ENCODE measurements at places on chromosomes 1 and 21.
A peak's percentile ranks its signal among the peaks of the same experiment; 100 is the strongest.

DNA sequence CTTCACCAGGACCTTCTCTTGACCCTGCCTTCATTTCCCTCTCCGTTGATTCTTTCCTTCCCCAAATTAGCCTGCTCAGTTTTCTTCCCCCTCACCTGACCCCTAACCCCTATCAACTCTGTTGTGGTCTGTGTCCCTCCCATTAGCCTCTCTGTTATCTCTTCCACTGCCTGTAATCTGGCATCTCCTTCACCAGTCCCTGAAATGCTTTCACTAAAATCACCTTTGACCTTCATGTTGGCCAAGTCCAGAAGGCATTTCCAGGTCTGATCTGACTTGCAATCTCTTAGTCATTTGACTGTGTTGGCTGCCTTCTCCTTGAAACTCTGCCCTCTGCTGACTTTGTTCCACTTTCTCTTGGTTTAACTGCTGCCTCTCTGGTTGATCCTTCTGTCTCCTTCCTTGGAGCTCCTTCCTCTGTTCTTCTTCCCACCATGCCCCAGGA lies 28.2 kb downstream of the ATP8B2 start:
- peak; percentile 77 for DNase-seq

- DNase-seq = peak; percentile 93
These were observed at the start of the genes C1orf122 and YRDC for GRCh38 chr1:37807555-37808368. Gene C1orf122, plus strand, starts transcription at chr1:37807790. Its CDS starts 615 bp downstream, at chr1:37808405. Gene YRDC, minus strand, starts transcription at chr1:37808208. Its CDS starts 28 bp downstream, at chr1:37808180.

- no peak for DNase-seq
These were observed 2.7 kb downstream of the KIAA0319L start for GRCh38 chr1:35554266-35555211.

GRCh38 chr1:31607360-31607759 lies 10.1 kb upstream of the HCRTR1 start:
- no peak for DNase-seq

DNA sequence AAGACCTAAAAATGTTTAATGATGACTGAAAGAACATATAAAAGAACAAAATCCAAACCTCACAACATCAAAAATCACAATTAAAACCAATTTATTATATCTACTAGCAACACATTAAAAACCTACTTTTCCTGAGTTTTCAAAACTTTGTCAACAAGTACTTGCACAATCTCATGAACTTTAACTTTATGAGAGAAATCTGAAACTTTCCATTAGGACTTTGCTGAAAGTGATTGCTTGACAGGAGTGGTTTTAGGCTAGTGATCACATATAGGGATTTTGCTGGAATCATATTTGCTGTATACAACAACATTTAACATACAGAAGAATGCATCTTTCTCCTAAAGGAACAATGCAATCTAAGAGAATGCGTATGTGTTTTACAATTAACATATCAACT lies 13.2 kb downstream of the HNRNPR start:
- DNase-seq = no peak

GRCh38 chr1:212402666-212403321 lies 11.9 kb downstream of the PACC1 start:
- no peak for DNase-seq

- no peak for DNase-seq
These were observed 1120.8 kb downstream of the PLA2G4A start for GRCh38 chr1:187949567-187949966.

DNA sequence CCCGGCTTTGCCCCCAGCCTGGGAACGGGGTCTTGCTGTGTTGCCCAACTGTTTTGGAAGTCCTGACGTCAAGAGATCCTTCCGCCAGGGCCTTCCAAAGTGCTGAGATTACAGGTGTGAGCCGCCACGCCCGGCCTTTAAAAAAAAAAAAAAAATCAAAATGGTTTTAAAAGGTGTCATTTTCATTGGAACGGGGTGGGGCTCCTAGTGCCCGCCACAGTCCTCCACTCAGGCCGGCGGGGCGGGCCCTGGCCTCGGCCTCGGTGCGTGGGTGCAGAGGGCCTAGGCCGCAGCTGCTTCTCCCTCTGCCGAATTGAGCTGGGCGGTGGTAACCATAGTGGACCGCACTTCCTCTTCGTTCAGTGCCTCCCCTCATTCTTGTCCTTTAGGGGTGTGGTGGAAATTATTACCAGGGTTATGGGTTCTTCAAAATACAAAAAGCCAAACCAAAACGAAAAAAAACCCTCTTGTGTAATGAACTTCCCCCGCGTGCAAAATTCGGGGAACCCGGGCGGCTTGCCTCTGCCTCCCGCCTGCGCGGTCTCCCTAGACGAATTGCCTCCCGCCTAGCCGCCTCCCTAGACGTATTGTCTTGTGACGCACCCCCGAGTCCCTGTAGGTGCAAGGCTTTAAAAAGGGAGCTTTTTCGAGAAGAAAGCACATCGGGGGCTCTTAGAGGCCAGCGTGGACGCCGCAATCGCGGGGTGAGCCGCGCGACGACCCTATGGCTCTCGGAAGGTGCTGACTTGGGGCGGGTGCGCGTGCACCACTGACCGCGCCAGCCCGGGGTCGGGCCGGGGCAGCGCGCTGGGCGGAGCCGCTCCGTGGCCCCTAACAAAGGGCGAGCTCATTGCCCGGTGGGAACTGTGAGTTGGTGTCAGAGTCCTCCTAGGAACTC lies 10.5 kb upstream of the SPEN start:
- DNase-seq = peak; percentile 64

GRCh38 chr1:76500116-76500515 lies 367.2 kb upstream of the ST6GALNAC5 start:
- DNase-seq = no peak

DNA sequence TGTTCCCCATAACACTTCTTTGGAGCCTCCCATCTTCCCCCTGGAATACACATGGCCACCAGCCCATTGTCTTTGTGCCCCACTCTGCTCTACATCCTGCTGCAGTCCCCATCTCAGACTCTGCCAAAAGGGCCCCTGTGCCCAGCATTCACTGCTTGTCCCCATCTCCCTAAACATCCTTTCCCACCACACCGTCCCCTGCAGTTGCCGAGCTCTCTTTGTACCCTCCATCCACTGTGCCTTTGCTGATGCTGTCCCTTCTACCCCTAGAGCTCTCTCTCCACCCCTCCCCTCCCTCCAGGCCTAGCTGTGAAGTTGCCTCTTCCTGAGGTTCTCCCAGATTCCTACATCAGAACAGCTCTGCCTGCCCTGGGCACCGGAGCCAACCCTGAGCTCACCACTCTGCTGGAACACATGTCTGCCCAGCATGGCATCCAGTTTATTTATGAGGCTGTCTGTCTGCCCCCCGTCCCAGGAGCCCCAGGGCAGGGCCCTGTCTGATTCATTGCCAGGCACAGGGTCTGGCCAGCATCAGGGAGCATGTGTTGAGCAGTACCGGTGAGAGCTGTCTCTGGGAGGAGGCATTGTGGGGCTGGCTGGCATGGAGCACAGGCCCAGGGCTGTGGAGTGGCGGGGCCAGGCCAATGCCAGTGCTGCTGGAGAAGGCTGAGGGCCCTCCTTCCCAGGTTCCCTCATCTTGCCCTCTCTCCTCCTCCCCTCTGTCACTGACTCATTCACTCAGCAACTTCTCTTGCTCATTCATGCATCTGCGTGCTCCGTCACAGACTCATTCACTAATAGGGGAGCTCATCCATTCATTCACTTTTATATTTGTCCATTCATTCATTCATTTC lies 28.8 kb downstream of the EDN2 start:
- no peak for DNase-seq

- DNase-seq = no peak
These were observed 33.4 kb downstream of the SUCO start for GRCh38 chr1:172566196-172566997.

- DNase-seq = no peak
These were observed 377.9 kb downstream of the LTN1 start for GRCh38 chr21:28614791-28615190.

DNA sequence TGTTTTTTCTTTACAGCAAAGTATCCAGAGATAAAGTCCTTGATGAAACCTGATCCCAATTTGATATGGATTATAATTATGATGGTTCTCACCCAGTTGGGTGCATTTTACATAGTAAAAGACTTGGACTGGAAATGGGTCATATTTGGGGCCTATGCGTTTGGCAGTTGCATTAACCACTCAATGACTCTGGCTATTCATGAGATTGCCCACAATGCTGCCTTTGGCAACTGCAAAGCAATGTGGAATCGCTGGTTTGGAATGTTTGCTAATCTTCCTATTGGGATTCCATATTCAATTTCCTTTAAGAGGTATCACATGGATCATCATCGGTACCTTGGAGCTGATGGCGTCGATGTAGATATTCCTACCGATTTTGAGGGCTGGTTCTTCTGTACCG lies 6.5 kb downstream of the DEGS1 start:
- no peak for DNase-seq

DNA sequence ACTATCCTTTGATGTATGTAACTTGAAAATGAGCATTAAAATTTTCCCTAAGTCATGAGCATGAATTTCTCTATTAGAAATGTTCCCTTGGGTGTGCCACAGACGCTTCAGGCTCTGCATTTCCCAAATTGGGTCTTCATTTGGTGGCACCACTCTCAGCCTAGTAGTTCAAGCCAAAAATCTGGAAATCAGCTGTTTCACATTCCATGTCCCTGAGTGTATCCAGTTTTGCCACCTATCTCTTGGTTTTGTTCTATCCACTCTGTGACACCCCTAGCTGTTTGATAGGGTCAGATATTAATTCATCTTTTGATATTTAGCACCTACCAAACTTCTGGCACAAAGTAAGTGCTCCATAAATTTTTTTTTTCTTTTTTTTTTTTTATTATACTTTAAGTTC lies 89.5 kb upstream of the DPH5 start:
- DNase-seq = no peak

- no peak for DNase-seq
These were observed 200.6 kb downstream of the SETD4 start for GRCh38 chr21:35859677-35860076.

DNA sequence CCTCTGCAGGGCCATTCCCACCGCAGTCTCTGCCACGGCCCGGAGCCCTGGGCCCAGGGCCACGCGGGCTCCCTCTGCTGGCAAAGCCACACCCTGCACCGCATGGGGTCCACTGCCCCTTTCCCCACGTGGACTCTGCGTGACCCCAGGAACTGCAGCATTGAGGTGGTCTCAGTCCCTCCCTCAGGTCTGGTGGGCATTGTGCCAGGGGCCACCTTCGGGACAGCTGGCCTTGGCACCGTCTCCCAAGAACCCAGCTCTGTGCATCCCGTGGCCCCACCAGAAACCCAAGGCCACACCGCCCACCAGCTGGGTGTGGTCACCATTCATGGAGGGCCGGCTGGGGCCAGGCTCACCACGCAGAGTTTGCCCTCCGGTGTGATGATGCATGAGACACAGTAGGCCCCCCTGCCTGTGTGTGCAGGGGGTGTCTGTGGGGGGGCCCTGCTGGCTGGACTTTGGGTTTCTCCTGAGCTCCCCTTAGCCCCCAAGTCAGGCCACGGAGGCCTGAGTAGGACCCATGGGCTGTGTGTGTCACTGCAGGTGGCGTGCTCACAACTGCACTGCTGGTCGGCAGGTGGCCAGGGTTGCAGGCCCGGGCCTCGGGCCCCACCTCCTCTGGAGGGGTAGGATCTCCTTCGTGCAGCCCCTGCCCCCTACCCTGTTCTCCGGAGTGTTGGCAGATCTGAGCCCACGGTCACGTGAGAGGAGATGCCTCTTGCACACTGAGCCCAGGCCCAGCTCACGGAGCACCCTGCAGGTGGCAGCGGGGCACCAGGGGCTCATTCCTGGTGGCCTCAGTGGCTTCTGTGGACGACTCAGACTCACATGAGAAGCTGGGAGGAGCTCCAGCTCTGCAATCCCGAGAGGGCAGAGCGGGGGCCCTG lies 5.8 kb downstream of the VWA1 start:
- peak; percentile 45 for DNase-seq

GRCh38 chr1:160671603-160672517 lies 25.0 kb upstream of the SLAMF1 start:
- DNase-seq = no peak

DNA sequence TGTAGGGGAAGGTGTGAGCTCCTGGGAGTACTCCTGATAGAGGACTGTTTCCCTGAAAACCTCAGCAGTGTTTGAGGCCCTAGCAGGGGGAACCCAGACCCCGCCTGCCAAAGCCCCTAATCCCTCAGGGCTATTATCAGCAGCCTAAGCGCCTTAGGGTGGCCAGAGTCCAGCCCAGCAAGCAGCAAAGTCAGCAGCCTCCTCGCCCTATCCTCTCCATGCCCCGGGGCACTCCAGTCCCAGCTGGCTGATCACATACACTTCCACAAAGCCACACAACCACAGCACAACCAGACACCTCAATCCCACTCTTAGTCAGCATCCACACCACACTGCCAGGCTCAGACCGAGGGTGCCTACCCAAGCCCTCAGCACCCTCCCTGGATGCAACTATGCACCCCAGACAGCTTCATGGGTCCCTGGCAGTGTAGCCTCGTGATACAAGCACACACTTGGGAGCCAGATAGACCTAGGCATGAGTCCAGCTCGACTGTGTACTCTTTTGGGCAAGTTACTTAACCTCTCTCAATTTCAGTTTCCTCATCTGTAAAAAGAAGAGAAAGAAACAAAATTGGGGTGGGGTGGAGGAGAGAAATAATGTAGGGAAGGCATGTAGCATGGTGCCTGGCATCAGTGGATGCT lies 7.1 kb downstream of the IGSF9 start:
- DNase-seq = no peak

DNA sequence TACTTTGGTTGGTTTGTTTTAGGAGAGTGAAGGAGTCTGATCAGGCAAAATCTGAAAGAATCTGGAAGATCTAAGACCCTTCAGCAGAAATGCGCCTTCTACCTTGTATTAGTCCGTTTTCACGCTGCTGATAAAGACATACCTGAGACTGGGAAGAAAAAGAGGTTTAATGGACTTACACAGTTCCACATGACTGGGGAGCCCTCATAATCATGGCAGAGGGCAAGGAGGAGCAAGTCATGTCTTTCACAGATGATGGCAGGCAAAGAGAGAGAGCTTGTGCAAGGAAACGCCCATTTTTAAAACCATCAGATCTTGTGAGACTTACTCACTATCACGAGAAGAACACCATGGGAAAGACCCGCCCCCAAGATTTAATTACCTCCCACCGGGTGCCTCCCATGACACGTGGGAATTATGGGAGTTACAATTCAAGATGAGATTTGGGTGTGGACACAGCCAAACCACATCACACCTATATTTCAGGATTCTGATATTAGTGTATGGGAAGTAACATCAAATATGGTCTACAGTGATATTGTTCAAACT lies 99.3 kb downstream of the GLUL start:
- DNase-seq = peak; percentile 71

Measured in hematopoietic multipotent progenitor cell treated with erythropoietin and hydrocortisone succinate and interleukin-3 and kit ligand, for 8 days (in vitro differentiated cells).